Activated CD4-positive, alpha-beta T cell treated with anti-CD3 and anti-CD28 coated beads, Interleukin-2, amount 10 ng/mL, durations not matched to agents 7 days and 5 days (primary cell): ENCODE measurements at places on chromosomes 1 and 21. TPM values are rescaled to one million over a fixed set of nuclear protein-coding genes. Genes with fewer than 3 reads are reported as not detected.

GRCh38 chr21:28196981-28197380, 795.7 kb downstream of the LTN1 start:
- no peaks in the 10 kb centered on the region for H3K27me3 ChIP-seq
- no peak overlapping the region for H3K27ac ChIP-seq
- no peak overlapping the region for H3K4me3 ChIP-seq
- no peaks in the 10 kb centered on the region for H3K36me3 ChIP-seq

GRCh38 chr1:147652306-147652705, 18.0 kb downstream of the ACP6 start:
- no peaks in the 10 kb centered on the region for H3K27me3 ChIP-seq
- no peak overlapping the region for H3K4me3 ChIP-seq
- DNase-seq = no peak
- no peak overlapping the region for H3K27ac ChIP-seq
- H3K36me3 ChIP-seq = peaks cover 21% of the 10 kb centered on the region
- H3K4me1 ChIP-seq = peaks cover 26% of the 10 kb centered on the region

GRCh38 chr1:222618880-222619596, 1.1 kb downstream of the MIA3 start:
- peak; percentile 16 for DNase-seq
- H3K36me3 ChIP-seq = peaks cover 14% of the 10 kb centered on the region
- peak overlapping the region; percentile 81 for H3K4me3 ChIP-seq
- H3K4me1 ChIP-seq = peaks cover 25% of the 10 kb centered on the region
- peaks cover 16% of the 10 kb centered on the region for H3K27me3 ChIP-seq
- peak overlapping the region; percentile 84 for H3K27ac ChIP-seq

DNA sequence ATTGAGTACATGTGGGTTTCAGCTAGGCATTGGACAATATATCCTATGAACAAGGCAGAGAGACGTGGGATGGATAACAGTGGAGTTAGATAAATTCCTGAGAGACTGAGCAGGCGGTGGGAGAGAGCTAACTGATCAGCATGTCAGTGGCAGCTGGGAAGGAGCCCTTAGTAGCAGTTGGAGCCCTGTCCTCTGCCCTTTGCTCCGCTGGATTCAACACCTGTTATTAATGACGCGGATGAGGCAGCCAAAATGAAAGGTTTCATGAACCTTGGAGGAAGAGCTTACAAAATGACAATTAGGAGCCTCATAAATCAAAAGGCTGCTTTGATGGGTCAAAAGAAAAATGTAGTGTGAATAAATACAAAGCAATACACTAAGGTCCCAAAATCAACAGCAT, 16.1 kb downstream of the UBIAD1 start:
- DNase-seq = no peak
- H3K27ac ChIP-seq = peak overlapping the region; percentile 65
- H3K27me3 ChIP-seq = no peaks in the 10 kb centered on the region
- H3K36me3 ChIP-seq = peaks cover 86% of the 10 kb centered on the region
- H3K4me1 ChIP-seq = peaks cover 81% of the 10 kb centered on the region
- H3K4me3 ChIP-seq = no peak overlapping the region

DNA sequence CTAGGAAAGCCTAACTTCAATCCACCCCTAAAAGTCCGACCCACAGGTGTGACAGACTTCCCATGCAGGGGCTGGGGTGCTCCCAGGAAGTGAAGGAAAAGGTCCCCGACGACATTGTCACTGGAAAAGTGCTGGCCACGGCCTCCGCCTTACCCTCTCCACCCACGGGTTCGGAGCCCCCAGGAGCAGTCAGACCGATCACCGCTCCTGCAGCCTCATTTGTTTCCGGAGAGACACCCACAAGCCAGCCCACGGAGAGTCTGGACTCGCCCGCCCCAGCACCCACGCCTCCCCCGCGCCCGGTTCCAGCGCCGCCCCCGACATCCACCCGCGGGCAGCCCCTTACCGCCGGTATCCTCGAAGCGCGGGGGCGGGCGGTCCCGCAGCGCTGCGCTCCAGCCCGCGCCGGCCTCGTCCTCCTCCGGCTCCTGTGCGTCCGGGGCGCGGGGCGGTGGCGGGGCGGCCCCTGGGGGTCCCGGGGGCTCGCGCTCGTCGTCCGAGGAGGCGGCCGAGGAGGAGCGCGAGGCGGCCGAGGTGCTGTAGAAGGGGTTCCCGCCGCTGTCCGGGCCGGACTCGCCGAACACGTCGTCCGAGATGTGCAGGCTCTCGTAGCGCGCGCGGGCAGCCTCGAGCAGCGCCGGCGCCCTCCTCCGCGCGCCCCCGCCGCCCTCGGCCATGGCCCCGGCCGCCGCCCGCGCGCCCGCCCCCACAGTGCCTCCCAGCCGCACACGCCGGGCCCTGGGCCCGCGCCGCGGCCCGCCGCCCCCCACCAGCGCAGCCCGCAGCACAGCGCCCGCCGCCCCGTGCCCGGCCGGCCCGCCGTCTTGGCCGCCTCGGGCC, 660 bp downstream of the PGBD5 start:
- peaks cover 17% of the 10 kb centered on the region for H3K4me1 ChIP-seq
- peaks cover 67% of the 10 kb centered on the region for H3K27me3 ChIP-seq
- peak overlapping the region; percentile 55 for H3K4me3 ChIP-seq
- H3K36me3 ChIP-seq = no peaks in the 10 kb centered on the region

- H3K36me3 ChIP-seq = no peaks in the 10 kb centered on the region
- DNase-seq = no peak
- H3K27ac ChIP-seq = no peak overlapping the region
- no peaks in the 10 kb centered on the region for H3K27me3 ChIP-seq
- H3K4me1 ChIP-seq = no peaks in the 10 kb centered on the region
Observed at GRCh38 chr1:82269431-82269830, 468.7 kb downstream of the ADGRL2 start.

- H3K27me3 ChIP-seq = no peaks in the 10 kb centered on the region
- H3K4me3 ChIP-seq = no peak overlapping the region
- peaks cover 28% of the 10 kb centered on the region for H3K4me1 ChIP-seq
- no peak overlapping the region for H3K27ac ChIP-seq
Observed at GRCh38 chr1:180815188-180815587, 97.5 kb upstream of the KIAA1614 start.

DNA sequence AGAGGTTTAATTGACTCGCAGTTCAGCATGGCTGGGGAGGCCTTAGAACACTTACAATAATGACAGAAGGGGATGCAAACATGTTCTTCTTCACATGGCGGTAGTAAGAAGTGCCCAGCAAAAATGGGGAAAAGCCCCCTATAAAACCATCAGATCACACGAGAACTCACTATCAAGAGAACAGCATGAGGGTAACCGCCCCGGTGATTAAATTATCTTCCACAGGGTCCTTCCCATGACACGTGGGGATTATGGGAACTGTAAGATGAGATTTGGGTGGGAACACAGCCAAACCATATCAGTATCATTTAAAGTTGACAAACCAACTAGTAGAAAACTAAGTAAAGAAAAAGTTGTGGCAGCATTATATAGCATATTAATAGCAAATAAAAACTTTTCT, 71.3 kb upstream of the DNAJC6 start:
- H3K27ac ChIP-seq = no peak overlapping the region
- H3K36me3 ChIP-seq = peaks cover 2% of the 10 kb centered on the region
- no peaks in the 10 kb centered on the region for H3K4me1 ChIP-seq
- H3K27me3 ChIP-seq = peaks cover 17% of the 10 kb centered on the region
- no peak for DNase-seq
- no peak overlapping the region for H3K4me3 ChIP-seq

GRCh38 chr1:150846473-150847146, 29.8 kb downstream of the ARNT start:
- no peaks in the 10 kb centered on the region for H3K27me3 ChIP-seq
- H3K36me3 ChIP-seq = peaks cover 34% of the 10 kb centered on the region
- DNase-seq = no peak
- no peak overlapping the region for H3K4me3 ChIP-seq
- peaks cover 24% of the 10 kb centered on the region for H3K4me1 ChIP-seq

DNA sequence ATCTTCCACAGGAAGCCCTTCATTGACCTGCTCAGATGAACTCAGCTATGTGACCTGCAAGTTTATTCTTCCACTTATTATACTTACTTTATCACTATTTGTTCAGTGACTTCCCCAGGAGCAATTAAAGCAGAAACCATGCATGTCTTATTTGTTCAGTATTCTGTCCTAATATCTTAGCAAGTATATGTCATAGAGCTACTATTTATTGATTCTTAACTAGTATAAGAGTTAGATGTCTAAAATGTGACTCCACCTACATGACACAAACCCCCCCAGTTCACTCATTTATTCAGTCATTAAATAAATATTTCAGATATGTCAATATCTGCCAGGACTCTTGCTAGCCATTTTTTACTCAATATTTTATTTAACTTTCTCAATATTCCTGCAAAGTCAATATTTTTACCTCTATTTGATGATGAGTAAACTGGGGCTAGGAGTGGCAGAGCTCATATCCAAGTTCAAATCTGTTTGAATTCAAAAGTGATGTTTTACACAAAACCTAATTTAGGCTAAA, 469.0 kb upstream of the USP24 start:
- H3K27me3 ChIP-seq = peaks cover 5% of the 10 kb centered on the region
- H3K4me3 ChIP-seq = no peak overlapping the region

GRCh38 chr1:205920861-205921569, 22.2 kb downstream of the SLC26A9 start:
- H3K36me3 ChIP-seq = no peaks in the 10 kb centered on the region
- no peaks in the 10 kb centered on the region for H3K27me3 ChIP-seq
- DNase-seq = no peak
- no peaks in the 10 kb centered on the region for H3K4me1 ChIP-seq
- H3K4me3 ChIP-seq = no peak overlapping the region

DNA sequence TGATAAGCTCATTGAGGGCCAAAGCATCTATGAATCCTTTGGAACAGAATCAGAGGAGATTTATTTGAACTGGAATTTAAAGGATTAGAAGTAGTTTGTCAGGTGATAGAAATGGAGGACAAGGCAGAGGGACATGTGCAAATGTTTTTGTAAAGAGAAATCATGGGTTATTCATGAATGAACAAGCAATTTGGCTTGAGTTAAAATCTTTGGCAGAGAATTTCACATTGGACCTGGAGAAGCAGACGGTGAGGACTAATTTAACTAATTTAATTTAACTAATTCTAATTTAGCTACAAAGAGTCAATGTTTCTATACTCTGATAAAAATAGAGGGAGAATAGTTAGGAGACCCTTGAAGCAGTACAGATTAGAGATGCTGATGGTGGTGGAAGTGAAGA, 36.3 kb downstream of the SNX7 start:
- no peak for DNase-seq
- H3K27ac ChIP-seq = no peak overlapping the region
- no peak overlapping the region for H3K4me3 ChIP-seq
- no peaks in the 10 kb centered on the region for H3K36me3 ChIP-seq
- H3K27me3 ChIP-seq = no peaks in the 10 kb centered on the region

- H3K4me3 ChIP-seq = no peak overlapping the region
- no peak overlapping the region for H3K27ac ChIP-seq
- H3K36me3 ChIP-seq = no peaks in the 10 kb centered on the region
- no peak for DNase-seq
- H3K4me1 ChIP-seq = peaks cover 4% of the 10 kb centered on the region
Observed at GRCh38 chr1:57424231-57425027, 569 bp upstream of the DAB1 start.

- peak overlapping the region; percentile 91 for H3K27ac ChIP-seq
- H3K4me3 ChIP-seq = peak overlapping the region; percentile 86
- DNase-seq = no peak
- H3K36me3 ChIP-seq = peaks cover 29% of the 10 kb centered on the region
- no peaks in the 10 kb centered on the region for H3K27me3 ChIP-seq
Observed at GRCh38 chr1:6600410-6601048, 2.1 kb downstream of the KLHL21 start.

- H3K27me3 ChIP-seq = peaks cover 12% of the 10 kb centered on the region
- H3K36me3 ChIP-seq = no peaks in the 10 kb centered on the region
- H3K27ac ChIP-seq = no peak overlapping the region
- no peaks in the 10 kb centered on the region for H3K4me1 ChIP-seq
Observed at GRCh38 chr1:119340861-119341261, 27.7 kb upstream of the HAO2 start.

- no peak overlapping the region for H3K4me3 ChIP-seq
- no peak overlapping the region for H3K27ac ChIP-seq
- H3K36me3 ChIP-seq = no peaks in the 10 kb centered on the region
Observed at GRCh38 chr1:71210718-71211117, 129.9 kb upstream of the ZRANB2 start.

- no peak overlapping the region for H3K4me3 ChIP-seq
- peaks cover 6% of the 10 kb centered on the region for H3K36me3 ChIP-seq
Observed at GRCh38 chr1:234507089-234507488, 28.1 kb upstream of the TARBP1 start.

GRCh38 chr1:54347955-54348699, 58.1 kb downstream of the SSBP3 start:
- H3K27ac ChIP-seq = peak overlapping the region; percentile 38
- DNase-seq = no peak
- peaks cover 7% of the 10 kb centered on the region for H3K36me3 ChIP-seq
- H3K4me1 ChIP-seq = peaks cover 41% of the 10 kb centered on the region
- H3K27me3 ChIP-seq = no peaks in the 10 kb centered on the region

- H3K27ac ChIP-seq = no peak overlapping the region
- H3K4me1 ChIP-seq = no peaks in the 10 kb centered on the region
- DNase-seq = no peak
- no peaks in the 10 kb centered on the region for H3K36me3 ChIP-seq
- H3K27me3 ChIP-seq = no peaks in the 10 kb centered on the region
- H3K4me3 ChIP-seq = no peak overlapping the region
Observed at GRCh38 chr1:72066431-72066830, 215.9 kb downstream of the NEGR1 start.

DNA sequence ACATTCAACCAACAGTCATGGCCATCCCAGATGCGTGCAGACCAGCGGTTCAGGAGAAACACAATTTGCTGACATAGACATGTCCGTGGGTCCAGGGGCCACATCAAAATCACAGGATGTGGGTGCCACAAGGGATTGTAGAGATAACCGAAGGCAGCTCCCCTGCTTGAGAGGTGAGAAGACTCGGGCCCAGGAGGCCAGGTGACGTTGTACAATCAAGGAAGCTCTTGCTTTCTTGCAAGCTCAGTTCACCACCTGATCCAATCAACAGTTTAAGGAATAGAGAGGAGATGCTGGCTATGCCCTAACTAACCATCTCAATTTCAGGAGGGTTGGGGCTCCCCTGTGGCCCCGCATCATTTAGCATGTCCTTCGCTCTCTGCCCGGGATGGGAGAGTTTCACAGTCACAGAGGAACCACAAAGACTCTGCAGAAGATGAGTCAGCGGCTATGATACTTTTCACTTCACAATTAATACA, 19.5 kb downstream of the UBASH3A start:
- peak; percentile 65 for DNase-seq
- peak overlapping the region; percentile 54 for H3K4me3 ChIP-seq
- peaks cover 88% of the 10 kb centered on the region for H3K4me1 ChIP-seq
- peak overlapping the region; percentile 90 for H3K27ac ChIP-seq
- H3K27me3 ChIP-seq = no peaks in the 10 kb centered on the region

The SEMA6C gene
- total RNA-seq = 3.8 TPM

The HSD3B1 gene
- not detected for total RNA-seq

The GBP7 gene
- not detected for total RNA-seq

The LRRC71 gene
- total RNA-seq = not detected

The RHCE gene
- total RNA-seq = not detected

The FASLG gene
- total RNA-seq = 1.4 TPM

The RNU11 gene
- total RNA-seq = not detected

The TEKT2 gene
- not detected for total RNA-seq

The ADAMTS5 gene
- not detected for total RNA-seq

The ATP1A1 gene
- 260 TPM for total RNA-seq

The LTN1 gene
- total RNA-seq = 25.7 TPM

The SPATA21 gene
- not detected for total RNA-seq
